GM23248 (cell line): ENCODE measurements at places on chromosomes 12 and 14. TPM values are rescaled to one million over a fixed set of nuclear protein-coding genes. Genes with fewer than 3 reads are reported as not detected.

GRCh38 chr14:47039336-47039735 is 387.8 kb upstream of the RPL10L start:
- no peak overlapping the region for H3K4me3 ChIP-seq
- no peaks in the 10 kb centered on the region for H3K4me1 ChIP-seq
- no peak for DNase-seq
- H3K36me3 ChIP-seq, result no peaks in the 10 kb centered on the region

DNA sequence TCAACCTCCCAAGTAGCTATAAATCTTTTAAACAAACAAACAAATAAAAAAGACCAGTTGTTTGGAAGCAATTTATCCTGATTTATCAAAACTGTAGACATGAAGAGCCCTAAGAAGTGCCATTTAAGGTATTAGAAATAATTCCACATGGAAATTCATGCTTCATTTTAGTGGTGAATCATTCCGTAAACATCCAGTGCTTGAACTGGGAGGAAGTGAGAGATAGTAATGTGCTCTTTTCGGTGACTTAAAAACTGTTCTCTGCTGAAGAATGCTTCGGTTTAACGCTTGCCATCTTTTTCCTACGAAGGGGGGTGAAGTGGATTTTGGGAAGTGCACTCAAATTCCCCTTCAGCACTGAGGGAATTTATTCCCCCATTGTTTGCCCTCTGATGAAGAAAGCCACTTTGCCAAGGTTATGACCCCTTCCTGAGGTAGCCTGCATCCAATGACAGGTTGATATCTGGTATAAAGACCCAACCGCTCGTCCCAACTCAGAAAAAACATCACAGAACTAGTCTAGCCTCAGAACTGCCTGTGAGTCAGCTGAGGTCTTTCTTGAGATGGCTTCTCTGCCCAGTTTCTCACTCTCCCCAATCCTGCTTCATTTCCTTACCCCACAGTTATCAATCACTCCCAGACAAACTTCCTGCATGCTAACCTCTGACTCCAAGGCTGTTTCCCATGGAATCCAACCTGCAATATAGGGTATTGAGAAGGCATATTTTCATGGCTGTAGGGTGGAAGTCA is 244.1 kb downstream of the AEBP2 start:
- no peak overlapping the region for H3K4me3 ChIP-seq
- H3K36me3 ChIP-seq, result no peaks in the 10 kb centered on the region
- peak; percentile 33 for DNase-seq

- DNase-seq, result no peak
- H3K27ac ChIP-seq, result no peak overlapping the region
- H3K27me3 ChIP-seq, result no peaks in the 10 kb centered on the region
- peaks cover 10% of the 10 kb centered on the region for H3K4me1 ChIP-seq
- no peaks in the 10 kb centered on the region for H3K36me3 ChIP-seq
Measured at GRCh38 chr12:95185072-95185471, 32.2 kb downstream of the FGD6 start.

GRCh38 chr12:31407562-31407961 is 81.6 kb upstream of the SINHCAF start:
- no peak overlapping the region for H3K27ac ChIP-seq
- H3K27me3 ChIP-seq, result no peaks in the 10 kb centered on the region
- peaks cover 4% of the 10 kb centered on the region for H3K4me1 ChIP-seq
- DNase-seq, result no peak
- no peaks in the 10 kb centered on the region; the same call in 1 of the 2 replicates for H3K36me3 ChIP-seq

DNA sequence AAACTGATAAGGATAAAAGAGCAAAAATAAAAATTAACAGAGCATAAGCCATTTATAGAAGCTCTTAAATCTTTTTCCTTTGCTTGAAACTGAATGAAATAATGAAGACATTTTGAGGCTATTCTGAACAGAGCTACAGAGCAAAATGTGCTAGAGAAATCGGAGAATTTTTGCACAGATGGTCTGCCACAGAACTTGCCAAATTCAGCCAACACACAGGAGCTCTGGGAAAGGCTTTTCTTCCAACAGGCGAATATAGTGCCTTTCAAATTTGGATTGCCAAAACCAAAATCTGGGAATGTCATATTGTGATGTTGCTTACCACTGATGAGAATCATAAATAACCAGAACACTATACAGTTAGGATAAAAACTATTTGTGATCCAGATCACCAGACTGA is 406.3 kb downstream of the RPL10L start:
- H3K4me1 ChIP-seq, result no peaks in the 10 kb centered on the region
- DNase-seq, result no peak
- H3K36me3 ChIP-seq, result no peaks in the 10 kb centered on the region
- no peak overlapping the region for H3K27ac ChIP-seq

Gene CHMP4A
- 75.7 and 81.6 TPM in 2 replicates for polyA plus RNA-seq

Gene CDCA3
- polyA plus RNA-seq, result 30.2 and 31.4 TPM in 2 replicates

Gene PPP1R36
- 1.8 and 2.0 TPM in 2 replicates for polyA plus RNA-seq

Gene VASH1
- polyA plus RNA-seq, result 2.1 and 2.2 TPM in 2 replicates
